ENCODE measurements at places on chromosomes 12 and 14. TPM values are rescaled to one million over a fixed set of nuclear protein-coding genes. Genes with fewer than 3 reads are reported as not detected.

The CMKLR1 gene
- 2.3 TPM for total RNA-seq

The LRP1-AS gene
- total RNA-seq: not detected

The RASSF3 gene
- total RNA-seq: 18.0 TPM

The POTEG gene
- not detected for total RNA-seq

The ZNF641 gene
- total RNA-seq: 34.0 TPM

The ENDOU gene
- total RNA-seq: 2.2 TPM

The CD69 gene
- total RNA-seq: not detected

The CAPZA3 gene
- total RNA-seq: not detected

The RASAL1 gene
- total RNA-seq: 27.3 TPM

The CBLN3 gene
- total RNA-seq: 2.2 TPM

The TMEM119 gene
- total RNA-seq: 7.3 TPM

The FAM186B gene
- 0.15 TPM for total RNA-seq

The CLEC4C gene
- total RNA-seq: not detected

Measured in dorsolateral prefrontal cortex (tissue), 122 donors.